ENCODE measurements at places on chromosomes 3 and 15. TPM values are rescaled to one million over a fixed set of nuclear protein-coding genes. Genes with fewer than 3 reads are reported as not detected.

SLC35G2 gene
- total RNA-seq = 7.6 TPM

ATP8B4 gene
- not detected for total RNA-seq

PLAAT1 gene
- 2.1 TPM for total RNA-seq

CADM2 gene
- total RNA-seq = not detected

CCDC54 gene
- not detected for total RNA-seq

C3orf70 gene
- total RNA-seq = 0.72 TPM

BFSP2 gene
- total RNA-seq = not detected

GRCh38 chr15:60369696-60370095 is 28.1 kb downstream of the ANXA2 start:
- no peak for DNase-seq

GRCh38 chr3:10557250-10557649 is 51.9 kb upstream of the ATP2B2 start:
- no peak for DNase-seq

- no peak for DNase-seq
These were observed 11.5 kb upstream of the NEK10 start for GRCh38 chr3:27380433-27381357.

GRCh38 chr3:35262406-35262805 is 376.9 kb upstream of the ARPP21 start:
- DNase-seq = no peak

DNA sequence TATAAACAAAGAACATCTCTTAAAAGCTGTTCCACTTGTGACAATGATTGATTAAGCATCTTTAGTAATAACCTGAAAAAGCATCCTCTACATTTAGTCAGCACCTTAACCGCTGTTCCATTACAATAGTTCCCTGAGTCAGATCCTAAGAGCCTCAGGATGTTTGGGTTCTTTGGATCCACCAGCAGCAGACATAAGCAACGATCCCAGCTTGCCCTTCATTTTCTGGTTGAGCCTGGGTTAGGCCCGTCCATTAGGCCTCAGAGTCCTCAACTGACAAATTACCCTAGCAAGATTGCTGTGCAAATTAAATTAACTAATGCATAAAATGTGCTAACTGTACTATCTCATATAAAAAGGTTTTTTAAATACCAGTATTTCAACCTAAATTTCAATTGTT is 42.3 kb upstream of the ROBO1 start:
- peak; percentile 31 for DNase-seq

DNA sequence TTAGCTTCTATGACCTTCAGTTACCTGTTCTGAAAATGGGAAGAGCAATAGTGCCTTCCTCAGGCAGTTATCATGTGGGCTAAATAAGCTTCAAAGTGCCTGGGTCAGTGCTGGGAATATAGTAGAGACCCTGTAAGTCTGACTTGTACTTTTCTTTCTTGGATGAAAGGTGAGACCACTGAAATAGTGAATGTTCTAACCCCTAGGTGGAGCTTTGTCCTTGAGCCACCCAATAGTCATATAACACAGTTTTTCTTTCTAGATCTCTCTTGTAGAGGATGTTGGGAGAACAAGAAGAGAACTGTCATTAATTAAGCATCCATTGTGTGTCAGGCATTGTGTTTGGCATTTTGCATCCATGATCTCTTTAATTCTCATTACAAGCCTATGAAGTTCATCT is 13.0 kb upstream of the BFSP2 start:
- DNase-seq = no peak

DNA sequence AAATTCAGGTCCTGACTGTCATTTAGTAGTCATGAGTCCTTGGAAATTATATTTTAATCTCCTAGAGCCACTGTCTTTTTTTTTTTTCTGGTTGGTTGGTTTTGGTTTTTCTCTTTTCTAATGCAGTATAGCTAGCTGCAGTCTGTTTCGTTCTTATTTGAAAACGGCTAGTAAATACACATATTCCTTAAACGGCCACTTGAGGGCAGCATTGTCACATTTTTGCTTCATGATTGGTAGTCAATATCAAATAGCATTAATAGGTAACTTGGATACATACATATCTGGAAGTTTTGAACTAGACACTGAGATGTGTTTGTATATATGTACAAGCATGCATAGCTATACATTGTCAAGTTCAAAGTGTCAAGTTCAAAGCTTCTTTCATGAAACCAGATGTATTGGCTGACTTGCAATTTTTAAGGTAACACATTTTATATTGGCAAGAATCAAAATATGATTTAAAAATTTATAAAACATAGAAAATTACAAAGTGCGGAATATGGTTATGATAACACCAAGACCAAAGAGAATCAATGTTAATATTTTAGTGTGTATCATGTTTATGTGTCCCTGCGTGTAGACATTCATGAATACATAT is 22.5 kb downstream of the GABRA5 start:
- no peak for DNase-seq

DNA sequence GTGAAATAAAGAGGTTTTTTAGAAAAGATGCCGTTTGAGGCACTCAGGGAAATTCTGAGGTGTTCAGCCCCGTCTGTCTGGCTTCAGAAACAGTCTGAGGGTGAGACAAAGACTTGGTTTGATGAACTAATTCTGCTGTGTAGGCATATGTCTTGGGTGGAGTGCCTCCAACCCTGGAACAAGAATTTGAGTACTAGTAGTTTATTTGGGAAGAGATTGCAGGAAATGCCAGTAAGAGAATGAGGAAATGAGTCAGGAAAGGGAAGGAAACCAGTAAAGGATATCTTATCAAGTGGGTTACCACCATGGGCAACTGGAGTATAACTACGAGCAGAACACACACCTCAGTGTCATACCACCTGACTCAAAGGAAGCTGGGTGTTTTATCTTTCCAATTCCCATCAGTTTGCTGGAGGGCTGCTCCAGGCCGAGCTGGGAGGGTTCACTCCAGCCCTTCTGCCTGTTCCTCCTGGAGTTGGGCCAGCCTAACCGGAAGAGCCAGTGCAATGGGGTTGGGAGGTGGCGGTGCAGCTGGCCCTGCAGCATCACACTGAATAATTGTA is 75.3 kb downstream of the TGFBR2 start:
- no peak for DNase-seq

- DNase-seq = no peak
These were observed 407.6 kb upstream of the CCDC54 start for GRCh38 chr3:106969596-106969995.

- no peak for DNase-seq
These were observed 40.0 kb upstream of the TRH start for GRCh38 chr3:129934234-129935123.

DNA sequence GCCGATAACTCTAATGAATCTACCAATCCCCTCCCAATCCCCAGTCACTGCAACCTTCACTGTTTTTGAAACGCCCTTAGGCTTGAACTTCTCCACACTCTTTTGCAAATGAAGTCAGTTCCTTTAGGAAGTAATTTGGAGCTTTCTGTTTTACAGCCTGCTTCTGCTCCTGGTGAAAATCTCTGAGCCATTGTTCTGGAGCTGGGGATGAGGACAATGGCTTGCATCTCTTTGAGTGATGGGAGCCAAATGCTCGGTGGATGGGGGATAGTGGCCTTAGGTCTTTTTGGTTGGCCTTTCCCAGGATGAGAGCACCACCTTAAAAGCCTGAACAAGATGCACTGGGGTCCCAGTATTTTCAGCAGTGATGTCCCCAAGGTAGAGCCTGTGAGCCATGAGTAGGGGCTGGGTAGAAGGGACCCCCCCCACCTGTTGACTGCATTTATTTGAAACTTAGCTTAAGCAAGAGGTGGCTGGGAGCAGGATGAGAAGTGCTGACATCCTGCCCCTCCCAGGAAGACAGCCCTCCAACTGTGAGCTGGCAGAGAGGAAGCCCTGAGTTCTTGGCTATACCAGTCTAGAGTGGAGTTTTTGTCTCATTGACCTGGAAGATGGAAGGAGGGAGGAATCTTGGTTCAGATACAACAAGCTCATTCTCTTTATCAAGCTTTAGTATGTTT is 7.6 kb upstream of the MYO5C start:
- DNase-seq = no peak

DNA sequence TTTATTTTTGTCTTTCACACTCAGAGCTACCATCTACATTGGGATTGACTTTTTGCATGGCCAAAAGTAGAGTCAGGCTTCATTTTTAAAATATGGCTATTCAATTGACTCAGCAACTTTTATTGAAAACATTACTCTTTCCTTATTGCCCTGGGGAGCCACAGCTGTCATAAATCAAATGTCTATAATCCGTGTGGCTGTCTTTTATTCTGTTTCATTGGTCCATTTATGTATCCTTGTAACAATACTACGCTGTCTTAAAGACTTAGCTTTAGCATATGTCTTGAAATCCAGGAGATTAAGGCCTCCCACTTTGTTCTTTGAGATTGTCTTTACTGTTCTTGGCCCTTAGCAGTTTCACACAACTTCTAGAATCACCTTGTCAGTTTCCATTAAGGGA is 55.2 kb downstream of the CEMIP start:
- no peak for DNase-seq
